ENCODE measurements at places on chromosomes 2 and 18. TPM values are rescaled to one million over a fixed set of nuclear protein-coding genes. Genes with fewer than 3 reads are reported as not detected.

DNA sequence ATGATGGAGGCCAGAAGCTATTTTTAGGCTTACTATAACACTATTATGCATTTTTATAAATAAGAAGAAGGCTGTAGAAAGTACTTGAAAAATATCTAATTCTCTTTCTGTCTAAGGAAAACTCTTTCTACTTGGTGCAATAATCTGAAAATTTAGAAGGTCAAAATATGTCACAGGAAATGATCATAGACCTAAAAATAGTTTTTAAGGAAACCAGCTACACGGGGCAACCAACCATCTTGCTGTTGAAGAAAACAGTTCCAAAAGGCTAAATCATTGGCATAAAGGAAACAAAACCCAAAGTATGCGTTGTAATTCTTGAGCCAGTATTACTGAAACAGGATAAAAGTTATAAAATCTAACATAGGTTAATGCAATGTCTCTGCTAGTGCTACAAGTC is 40.2 kb downstream of the SOCS6 start:
- H3K4me1 ChIP-seq = peaks cover 14% of the 10 kb centered on the region
- H3K36me3 ChIP-seq = no peaks in the 10 kb centered on the region

GRCh38 chr18:62795813-62796212 is 80.5 kb downstream of the PHLPP1 start:
- no peak overlapping the region for H3K27ac ChIP-seq
- H3K36me3 ChIP-seq = no peaks in the 10 kb centered on the region
- no peaks in the 10 kb centered on the region for H3K27me3 ChIP-seq

Gene TEX51
- not detected for total RNA-seq

Gene GPR17
- total RNA-seq = 0.17 TPM

Gene SERPINB7
- not detected for total RNA-seq

DNA sequence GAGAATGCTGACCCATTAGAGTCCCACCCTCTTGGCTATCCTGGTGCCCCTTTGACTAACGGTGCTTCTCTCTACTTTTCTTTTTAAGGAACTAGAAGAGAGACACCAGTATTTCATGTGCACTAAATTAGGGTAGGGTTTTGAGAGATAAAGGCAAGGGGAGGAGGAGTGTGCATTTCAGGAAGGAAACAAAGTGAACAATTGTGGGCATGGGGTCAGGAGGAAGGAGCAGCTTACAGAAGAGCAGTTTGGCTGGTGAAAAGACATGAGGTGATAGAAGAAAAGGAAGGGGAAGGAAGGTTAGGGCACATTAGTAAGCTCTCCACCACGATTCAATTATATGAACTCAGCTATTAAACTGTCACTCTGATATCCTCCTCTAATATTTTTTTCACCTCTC is 105.8 kb upstream of the CTAGE1 start:
- no peaks in the 10 kb centered on the region for H3K36me3 ChIP-seq
- DNase-seq = no peak
- no peaks in the 10 kb centered on the region for H3K27me3 ChIP-seq
- H3K27ac ChIP-seq = no peak overlapping the region
- no peaks in the 10 kb centered on the region for H3K4me1 ChIP-seq
- no peak overlapping the region for H3K4me3 ChIP-seq

Gene IL1RN
- total RNA-seq = 2.0 TPM

DNA sequence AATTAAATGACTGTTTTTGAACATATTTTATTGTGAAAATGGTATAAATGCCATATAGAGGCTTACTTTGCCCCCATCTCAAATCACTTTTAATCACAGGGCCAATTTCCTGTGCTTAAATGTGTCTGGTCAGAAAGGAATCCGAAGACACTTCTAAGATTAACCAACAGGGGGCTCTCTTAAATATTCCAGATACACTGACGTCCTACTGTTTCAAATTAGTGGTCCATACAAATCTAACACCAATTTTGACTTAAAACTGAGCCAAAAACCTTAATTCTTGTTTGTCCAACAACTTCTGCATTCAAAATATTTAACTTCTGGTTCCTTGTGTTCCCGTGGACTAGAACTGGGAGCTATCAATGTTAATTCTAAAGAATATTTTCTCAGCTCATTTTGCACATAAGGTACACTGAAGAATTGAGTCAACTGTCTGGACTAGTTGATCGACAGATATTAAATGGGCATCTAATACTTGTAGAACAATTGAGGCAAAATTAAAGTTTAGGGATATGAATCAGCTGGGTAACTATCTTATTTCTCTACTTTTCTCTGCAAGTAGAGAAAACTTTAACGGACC is 557.5 kb downstream of the ARHGAP15 start:
- no peaks in the 10 kb centered on the region for H3K27me3 ChIP-seq
- no peak overlapping the region for H3K27ac ChIP-seq
- H3K4me3 ChIP-seq = no peak overlapping the region
- no peaks in the 10 kb centered on the region for H3K4me1 ChIP-seq
- H3K36me3 ChIP-seq = no peaks in the 10 kb centered on the region
- DNase-seq = no peak

Gene TMEM127
- total RNA-seq = 23.1 TPM

GRCh38 chr2:22901471-22902179 is 483.4 kb upstream of the KLHL29 start:
- no peak overlapping the region for H3K4me3 ChIP-seq
- no peaks in the 10 kb centered on the region for H3K4me1 ChIP-seq
- no peak overlapping the region for H3K27ac ChIP-seq
- no peaks in the 10 kb centered on the region for H3K36me3 ChIP-seq

- no peaks in the 10 kb centered on the region for H3K36me3 ChIP-seq
- no peaks in the 10 kb centered on the region for H3K27me3 ChIP-seq
- H3K27ac ChIP-seq = no peak overlapping the region
- H3K4me3 ChIP-seq = no peak overlapping the region
- DNase-seq = no peak
Observed at GRCh38 chr2:105576440-105577241, 168.1 kb upstream of the NCK2 start.

Gene HOXD3
- 3.8 TPM for total RNA-seq

Gene DHRS9
- total RNA-seq = not detected

DNA sequence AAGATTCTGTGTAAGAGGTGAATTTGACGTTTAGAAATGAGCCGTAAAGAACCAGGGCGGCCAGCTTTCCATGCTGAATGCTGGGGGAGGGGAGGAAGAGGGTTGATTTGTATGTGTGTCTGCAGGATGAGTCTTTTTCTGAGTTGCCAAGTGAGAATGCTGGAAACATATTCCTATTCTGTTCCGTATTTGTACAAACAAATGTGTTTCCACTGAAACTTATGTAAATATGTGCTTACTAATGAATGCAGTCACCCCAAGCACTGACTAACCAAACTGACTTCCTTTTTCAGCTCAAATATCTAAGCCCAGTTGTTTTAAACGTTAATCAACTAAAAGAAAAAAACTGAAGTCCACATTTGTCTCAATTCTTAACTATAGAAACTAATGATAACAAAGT is 74.9 kb upstream of the APCDD1 start:
- no peak overlapping the region for H3K4me3 ChIP-seq
- no peak overlapping the region for H3K27ac ChIP-seq
- no peaks in the 10 kb centered on the region for H3K4me1 ChIP-seq
- no peak for DNase-seq

- no peaks in the 10 kb centered on the region for H3K27me3 ChIP-seq
- DNase-seq = no peak
- peaks cover 8% of the 10 kb centered on the region for H3K36me3 ChIP-seq
- no peak overlapping the region for H3K27ac ChIP-seq
- H3K4me3 ChIP-seq = no peak overlapping the region
- no peaks in the 10 kb centered on the region for H3K4me1 ChIP-seq
Observed at GRCh38 chr2:159179096-159179495, 107.4 kb downstream of the WDSUB1 start.

Gene FOXD4L1
- not detected for total RNA-seq

DNA sequence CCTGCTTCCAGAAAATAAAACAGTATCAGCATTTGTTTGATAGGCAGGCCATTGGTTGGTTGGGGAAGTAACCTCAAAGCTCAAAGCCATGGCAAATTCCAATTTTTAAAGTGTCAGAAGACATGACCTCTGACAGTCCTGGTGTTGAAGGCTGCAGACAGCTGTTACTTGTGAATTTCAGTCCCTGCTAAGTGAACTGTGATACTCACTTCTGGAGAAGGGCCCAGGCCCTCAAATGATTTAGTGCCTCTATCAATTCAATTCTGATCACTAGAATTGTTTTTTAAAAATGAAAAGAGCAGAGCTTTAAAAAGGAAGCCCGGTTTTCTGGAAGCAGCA is 23.1 kb downstream of the MRPL44 start:
- H3K27ac ChIP-seq = no peak overlapping the region
- no peak overlapping the region for H3K4me3 ChIP-seq
- no peaks in the 10 kb centered on the region for H3K27me3 ChIP-seq

- no peak for DNase-seq
- H3K27me3 ChIP-seq = no peaks in the 10 kb centered on the region
- no peaks in the 10 kb centered on the region for H3K4me1 ChIP-seq
Observed at GRCh38 chr18:78920456-78921138, 59.0 kb upstream of the SALL3 start.

GRCh38 chr2:209239585-209239938 is 184.3 kb upstream of the MAP2 start:
- no peak for DNase-seq
- no peaks in the 10 kb centered on the region for H3K36me3 ChIP-seq
- no peaks in the 10 kb centered on the region for H3K27me3 ChIP-seq

DNA sequence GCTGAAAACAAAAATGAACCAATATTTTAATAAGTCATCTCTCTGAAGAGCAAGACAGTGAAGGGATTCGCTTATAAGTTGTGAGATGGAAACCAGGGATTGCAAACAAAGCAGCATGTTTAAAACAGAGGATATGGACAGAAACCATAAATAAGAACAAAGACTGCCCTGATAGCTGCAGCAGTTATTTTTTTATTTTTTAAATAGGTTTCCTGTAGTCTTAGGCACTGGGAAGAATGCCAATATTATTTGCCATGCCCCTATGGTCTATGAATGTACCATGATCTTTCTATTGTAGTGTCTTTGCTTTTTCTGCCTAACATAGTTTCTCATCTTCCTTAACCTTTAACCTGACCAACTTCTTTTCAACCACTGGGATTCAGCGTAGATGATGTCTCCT is 1334.0 kb upstream of the NRXN1 start:
- no peak overlapping the region for H3K27ac ChIP-seq
- H3K4me1 ChIP-seq = no peaks in the 10 kb centered on the region
- DNase-seq = no peak
- no peaks in the 10 kb centered on the region for H3K36me3 ChIP-seq

- no peaks in the 10 kb centered on the region for H3K36me3 ChIP-seq
- H3K27ac ChIP-seq = no peak overlapping the region
- H3K4me3 ChIP-seq = no peak overlapping the region
- H3K4me1 ChIP-seq = no peaks in the 10 kb centered on the region
Observed at GRCh38 chr2:173754165-173754564, 211.0 kb downstream of the SP3 start.

- H3K27me3 ChIP-seq = no peaks in the 10 kb centered on the region
- H3K27ac ChIP-seq = no peak overlapping the region
- no peaks in the 10 kb centered on the region for H3K4me1 ChIP-seq
- H3K36me3 ChIP-seq = no peaks in the 10 kb centered on the region
Observed at GRCh38 chr2:182672466-182673165, 43.4 kb upstream of the DNAJC10 start.

DNA sequence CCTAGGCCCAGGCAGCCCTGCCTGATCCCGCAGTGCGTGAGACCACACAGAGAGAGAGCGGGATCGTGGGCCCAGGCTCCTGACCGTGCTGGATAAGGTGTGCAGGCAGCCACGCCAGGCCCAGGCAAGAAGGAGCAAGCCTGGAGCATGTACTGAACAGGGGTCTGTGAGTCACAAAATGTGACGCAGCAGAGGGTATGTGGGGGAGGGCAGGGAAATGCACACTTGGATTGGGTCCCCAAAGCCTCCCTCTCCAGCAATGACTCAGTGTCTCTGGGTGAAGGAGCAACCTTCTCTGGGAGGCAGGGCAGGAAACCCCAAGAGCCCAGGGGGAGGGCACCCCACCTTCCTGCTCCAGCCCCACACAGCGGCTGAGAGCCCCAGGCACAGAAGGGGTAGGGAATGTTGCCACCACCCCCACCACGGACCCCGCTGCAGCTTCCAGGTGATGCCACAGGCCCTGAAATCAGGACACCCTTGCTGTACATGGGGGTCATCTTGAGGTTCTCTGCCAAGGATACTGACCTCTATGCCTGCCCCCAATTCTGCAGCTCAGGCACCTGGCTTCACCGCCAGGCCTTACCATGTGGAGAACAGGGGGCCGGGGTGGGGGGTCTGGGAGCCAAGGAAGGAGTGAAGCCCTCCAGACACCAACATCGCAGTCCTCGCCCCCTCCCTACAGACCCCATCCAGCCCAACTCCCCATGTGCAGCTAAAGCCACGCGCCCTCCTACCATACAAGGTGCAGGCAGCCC is 1.3 kb upstream of the GPC1 start:
- peak; percentile 61 for DNase-seq
- H3K27ac ChIP-seq = peak overlapping the region; percentile 96
- H3K27me3 ChIP-seq = no peaks in the 10 kb centered on the region
- H3K4me3 ChIP-seq = peak overlapping the region; percentile 91

Gene TMEM198
- 1.8 TPM for total RNA-seq

GRCh38 chr2:134167015-134167414 is 86.9 kb upstream of the MGAT5 start:
- H3K36me3 ChIP-seq = no peaks in the 10 kb centered on the region
- H3K27me3 ChIP-seq = no peaks in the 10 kb centered on the region
- no peak for DNase-seq
- H3K4me3 ChIP-seq = no peak overlapping the region
- H3K27ac ChIP-seq = no peak overlapping the region

Data from psoas muscle (tissue), 8 donors.